ENCODE measurements at places on chromosomes 12 and 14.

DNA sequence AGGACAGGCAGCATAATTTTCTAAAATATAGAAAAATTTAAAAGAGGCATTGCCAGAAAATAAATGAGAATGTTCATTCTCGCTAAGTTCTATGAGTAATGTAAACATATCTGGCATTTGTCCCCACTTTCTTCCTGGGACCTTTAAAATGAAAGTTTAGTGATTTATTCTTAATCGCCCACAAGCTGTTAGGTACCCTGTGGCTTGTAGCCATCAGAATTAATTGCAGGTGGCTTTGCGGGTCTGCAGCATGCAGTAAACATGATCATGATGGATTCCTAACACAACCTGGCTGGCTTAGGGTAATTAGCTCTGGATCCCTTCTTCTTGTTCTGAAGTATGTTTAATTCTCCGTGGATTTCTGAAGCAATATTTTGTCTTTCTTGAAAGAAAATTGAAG, 103.5 kb upstream of the FRMD6 start:
- no peak for DNase-seq

GRCh38 chr14:97695456-97695981, 898.3 kb downstream of the VRK1 start:
- DNase-seq: no peak

- no peak for DNase-seq
Observed at GRCh38 chr14:83416476-83416875, 1882.8 kb upstream of the SEL1L start.

DNA sequence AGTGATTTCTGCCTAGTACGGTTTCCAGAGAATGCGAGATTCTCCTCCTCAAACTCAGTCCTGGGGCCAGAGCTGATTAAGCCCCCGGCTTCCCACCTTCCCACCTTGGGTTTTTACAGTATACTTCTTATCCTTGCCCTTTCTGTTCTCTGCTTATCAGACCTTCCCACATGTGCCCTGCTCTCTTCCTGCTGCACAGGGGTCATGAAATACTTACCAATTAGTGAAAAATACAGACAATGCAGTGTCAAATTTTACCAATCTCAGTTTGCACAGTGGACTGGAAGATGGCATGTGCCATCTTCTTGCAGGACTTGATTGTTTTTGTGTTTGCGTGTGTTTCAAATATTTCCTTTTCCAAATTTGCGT, 14.7 kb downstream of the SUSD6 start:
- DNase-seq: no peak

DNA sequence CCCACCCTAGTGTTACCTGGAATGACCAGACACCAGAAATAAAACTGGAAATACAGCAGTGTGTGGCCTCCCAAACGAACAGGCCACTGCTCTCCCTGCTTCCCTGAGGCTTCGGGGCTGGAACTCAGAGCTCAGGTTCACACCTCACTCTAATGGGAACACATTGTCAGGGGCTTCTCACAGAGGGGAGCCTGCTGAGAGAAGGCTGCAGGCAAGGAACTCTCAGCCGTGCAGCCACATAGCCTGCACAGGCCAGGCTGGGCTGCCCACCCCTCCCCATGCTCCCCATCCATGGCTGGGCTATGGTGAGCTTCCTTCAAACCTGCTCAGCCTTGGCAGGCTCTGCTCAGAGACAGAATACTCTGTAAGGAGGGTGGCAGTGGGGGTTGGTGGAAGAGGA, 302.5 kb downstream of the EMP1 start:
- no peak for DNase-seq
